ENCODE measurements at places on chromosomes 6 and 20.

DNA sequence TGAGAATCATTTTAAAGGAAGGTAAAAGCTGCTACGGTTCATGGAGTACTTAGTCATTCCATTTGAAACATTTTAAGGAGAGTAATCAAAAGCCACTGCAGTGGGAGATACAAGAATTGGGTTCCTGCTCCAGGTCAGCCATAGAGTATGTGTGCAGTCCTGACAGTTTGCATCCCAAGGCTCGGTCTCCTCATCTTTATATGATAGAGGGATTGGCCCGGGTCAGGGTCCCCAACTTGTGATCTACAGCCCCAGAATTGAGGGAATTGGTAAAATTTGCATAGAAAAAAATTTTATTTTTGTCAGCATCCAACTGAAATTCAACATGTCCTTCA is 147.4 kb upstream of the PRND start:
- DNase-seq, result no peak

GRCh38 chr6:28750926-28751458 is 172.8 kb downstream of the TRIM27 start:
- DNase-seq, result no peak

DNA sequence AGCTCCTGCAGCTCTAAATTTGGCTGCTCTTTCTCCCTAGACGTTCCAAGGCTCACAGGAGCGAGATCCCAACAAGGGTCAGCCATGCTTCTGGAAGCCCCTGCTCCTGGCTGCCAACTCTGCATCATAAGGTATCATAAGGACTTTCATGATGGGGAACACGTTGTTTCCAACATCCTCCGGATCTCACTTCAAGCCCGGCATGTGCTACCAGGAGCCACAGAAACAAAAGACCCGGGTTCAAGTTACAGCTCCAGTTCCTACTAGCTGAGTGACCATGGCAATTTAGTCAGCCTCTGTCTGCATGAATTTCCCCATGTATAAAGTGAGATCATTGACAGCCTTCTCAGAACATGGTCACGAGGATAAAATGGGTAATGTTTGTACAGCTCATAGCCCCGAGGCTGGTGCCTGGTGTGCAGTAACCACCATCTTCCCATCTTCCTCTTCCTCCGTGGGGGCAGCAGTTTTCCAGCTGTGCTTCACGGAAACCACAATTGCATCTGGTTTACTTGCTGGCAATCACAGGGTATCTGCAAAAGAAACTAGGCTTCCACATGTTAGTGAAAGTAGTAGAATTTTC is 209.0 kb upstream of the ECI2 start:
- no peak for DNase-seq

DNA sequence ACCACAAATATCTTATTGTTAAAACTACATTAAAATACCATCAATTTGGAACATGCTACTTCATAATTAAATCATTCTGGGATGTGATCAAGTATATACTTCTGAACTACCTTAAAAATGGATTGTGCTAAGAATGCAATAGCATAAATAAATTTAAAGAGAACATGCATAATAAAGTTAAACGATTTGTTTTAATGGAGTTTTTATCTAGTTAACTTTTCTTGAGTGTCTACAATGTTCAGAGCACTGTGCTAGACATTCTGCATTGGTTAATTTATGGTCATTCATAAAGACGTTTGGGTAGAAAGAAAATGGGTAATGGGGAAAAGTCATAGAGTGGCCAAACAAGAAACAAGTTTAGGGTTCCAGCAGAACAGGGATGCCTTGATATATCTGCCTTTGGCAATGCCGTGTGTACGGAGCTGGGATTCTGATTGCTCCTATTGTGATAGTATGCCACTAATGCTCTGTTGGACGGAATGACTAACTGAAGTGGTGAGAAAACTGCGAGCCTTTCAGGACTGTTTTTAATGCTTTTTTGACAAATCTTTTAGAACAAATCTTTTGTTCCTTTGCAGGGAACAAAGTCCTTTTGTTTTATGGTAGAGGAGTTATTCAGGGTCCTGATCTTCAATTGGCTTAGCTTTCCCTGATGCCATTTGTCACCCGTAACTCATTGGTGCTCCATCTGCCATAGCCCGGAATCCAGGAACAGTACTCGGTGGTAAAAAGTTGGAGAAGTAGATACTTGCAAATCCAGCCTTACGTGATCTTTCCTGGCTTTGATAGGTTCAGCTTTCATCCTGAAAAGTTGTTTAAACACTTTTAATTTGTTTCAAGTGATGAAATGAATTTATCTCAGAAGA is 162.6 kb downstream of the BCKDHB start:
- no peak for DNase-seq

- no peak for DNase-seq
Measured at GRCh38 chr6:3311826-3312225, 53.1 kb downstream of the PSMG4 start.

GRCh38 chr6:148760568-148761526 is 14.0 kb downstream of the UST start:
- peak; percentile 98 for DNase-seq

DNA sequence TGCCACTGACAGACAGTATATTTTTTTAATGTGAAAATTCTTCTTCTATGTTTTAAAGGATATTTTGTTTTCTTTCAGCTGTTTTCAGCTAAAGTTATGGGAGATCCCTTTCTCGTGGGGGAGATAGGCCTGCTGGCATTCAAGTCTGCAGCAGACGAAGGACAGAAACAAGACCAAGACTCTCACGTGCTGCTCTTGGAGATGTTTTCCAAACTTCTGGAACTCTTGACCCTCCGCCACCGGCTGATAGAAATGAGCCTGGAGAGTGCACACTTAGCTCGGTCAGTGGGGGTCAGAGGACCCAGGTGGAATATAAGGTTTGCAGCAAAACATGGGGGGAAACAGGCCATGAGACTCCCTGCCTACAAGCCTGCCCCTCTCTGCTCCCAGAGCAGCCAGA is 120.5 kb downstream of the CD164 start:
- no peak for DNase-seq

- DNase-seq, result no peak
Measured at GRCh38 chr20:59819496-59820203, 113.8 kb downstream of the SYCP2 start.

GRCh38 chr20:48738399-48739304 is 89.1 kb downstream of the PREX1 start:
- DNase-seq, result no peak

DNA sequence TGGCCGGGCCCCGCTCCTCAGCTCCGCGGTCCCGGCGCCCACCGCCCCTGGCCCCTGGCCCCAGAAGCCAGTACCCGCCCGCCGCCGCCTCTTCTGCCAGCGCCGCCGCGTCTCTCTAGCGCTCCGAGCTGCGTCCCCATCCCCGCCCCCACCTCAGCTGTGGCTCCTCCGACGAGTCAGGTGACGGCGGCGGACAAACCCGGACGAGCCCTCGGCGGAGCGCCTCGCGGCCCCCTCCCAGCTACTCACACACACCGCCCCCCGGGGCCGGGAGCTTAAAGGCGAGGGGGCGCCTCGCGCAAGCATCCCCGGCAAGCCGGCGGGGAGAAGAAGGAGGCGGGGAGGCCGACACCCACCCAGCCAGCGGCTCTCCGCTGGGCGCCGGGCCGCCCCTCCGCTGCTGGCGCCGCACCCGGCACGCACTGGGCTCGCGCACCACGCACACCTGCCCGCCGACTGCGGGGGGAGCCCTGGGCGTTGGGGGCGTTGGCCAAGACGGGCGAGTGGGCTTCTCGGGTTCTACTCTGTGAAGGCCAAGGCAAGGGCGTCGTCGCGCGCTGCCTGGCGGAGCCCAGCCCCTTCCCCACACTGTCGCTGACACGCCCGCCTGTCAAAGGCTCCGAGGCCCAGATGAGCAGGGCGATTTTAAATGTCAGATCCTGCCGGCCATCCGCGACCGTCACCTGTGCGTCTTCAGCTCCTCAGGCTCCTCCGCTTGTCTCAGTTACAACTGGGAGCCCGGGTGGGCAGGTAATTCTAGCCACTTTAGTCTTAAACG is at the start of gene SNAP91:
TSS of gene SNAP91 (minus strand) at position 132 of the 778 bp plus-strand sequence. CDS start 1,174 bp downstream, outside the sequence.
- no peak for DNase-seq

GRCh38 chr6:132877003-132877402 is 62.6 kb downstream of the RPS12 start:
- DNase-seq, result no peak

DNA sequence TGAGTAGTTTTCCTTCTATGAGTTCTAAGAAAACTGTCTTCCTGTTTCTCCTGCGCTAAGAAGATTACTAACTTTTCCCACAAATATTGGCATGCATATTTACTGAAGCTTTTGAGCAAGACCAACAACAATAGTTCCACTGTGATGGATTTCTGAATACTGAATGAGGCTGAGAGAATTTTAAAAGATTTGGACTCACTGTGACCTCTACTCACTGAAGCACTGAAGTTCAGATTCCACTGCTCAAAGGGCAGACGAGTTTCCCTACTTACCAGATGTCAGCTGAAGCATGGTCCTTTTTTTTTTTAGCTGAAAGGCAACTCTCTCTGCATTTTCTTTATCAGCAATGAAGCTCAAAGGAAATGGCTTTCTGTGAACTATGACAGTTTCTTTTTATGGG is 718.5 kb downstream of the RFPL4B start:
- no peak for DNase-seq

GRCh38 chr6:24458941-24459340 is 30.4 kb downstream of the GPLD1 start:
- DNase-seq, result no peak

DNA sequence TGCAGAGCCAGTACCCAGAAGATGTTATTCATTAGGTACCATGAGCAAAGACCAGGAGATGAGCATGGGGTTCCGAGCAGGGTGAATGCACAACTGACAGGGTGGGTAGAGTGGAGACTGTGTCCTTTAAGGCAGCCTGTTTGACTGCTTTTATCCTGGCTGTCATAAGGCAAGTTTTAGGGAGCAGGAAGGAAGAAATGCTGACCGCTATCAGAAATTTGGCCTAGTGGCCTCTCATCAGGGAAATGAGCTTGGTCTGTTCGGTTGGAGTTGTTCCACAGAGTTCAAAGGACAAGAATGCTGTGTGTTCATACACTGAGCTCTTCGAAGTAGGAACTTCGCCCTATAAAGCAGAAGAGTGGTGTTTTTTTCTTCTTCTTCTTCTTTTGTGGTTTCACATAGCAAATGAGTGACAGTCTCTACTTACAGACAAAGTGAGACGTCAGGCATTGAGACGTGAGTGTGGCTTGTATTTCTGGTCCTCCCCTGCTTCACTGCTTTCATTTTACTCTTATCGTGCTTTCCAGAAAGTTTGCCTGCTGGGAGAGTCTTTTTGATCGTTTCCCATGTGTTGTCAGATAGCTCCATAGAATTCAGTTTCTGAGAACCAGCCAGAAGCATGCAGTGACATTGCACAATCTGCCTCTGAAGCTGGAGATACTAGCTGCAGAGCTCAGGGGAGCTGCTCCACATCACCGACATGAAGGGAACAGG is at the start of gene CASS4:
TSS of gene CASS4 (plus strand) at position 502 of the 714 bp plus-strand sequence. CDS start at position 701, 199 bp downstream.
- DNase-seq, result no peak

DNA sequence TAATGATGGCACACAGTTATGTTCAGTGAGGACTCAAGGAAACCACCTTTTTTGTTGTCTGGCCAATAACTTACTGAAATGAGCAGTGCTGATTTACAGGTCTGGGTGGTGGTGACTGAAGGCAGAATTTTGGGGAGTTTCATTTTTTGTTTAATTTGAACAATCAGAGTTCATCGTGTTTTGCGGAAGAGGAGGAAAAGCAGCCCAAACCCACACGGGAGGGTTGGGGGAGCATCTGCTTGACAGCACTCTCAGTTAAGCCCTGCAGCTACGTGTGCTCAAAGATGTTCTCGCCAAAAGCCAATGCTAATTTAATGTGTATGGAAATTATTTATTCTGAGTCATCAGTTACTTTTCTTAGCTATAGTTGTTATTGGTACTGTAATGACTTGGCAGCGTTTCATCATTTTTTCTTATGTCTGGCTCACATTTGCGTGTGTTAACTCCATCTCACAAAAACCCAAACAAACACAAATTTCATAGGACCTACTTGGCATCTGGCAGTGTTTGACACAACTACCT is 89.2 kb downstream of the UST start:
- peak; percentile 67 for DNase-seq

GRCh38 chr6:153412519-153412918 is 281.4 kb upstream of the RGS17 start:
- no peak for DNase-seq

DNA sequence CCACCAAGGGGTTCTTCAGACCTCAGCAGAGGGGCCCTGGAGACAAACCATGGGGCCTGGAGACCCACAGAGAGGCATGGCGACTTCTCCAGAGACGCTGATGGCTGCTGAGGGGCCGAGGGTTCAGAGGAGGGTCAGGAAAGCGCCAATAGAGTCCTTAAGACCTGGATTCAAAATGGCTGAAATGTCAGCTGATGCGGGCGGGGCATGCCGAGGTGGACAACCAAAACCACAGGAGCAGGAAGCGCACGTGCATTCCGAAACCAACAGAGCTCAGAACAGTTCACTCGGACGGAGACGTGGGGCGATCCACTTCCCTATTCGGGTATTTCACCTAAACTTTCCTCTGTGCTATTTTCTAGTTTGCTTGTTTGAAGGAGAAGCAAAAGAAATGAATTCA is 99.9 kb upstream of the RIN2 start:
- no peak for DNase-seq

DNA sequence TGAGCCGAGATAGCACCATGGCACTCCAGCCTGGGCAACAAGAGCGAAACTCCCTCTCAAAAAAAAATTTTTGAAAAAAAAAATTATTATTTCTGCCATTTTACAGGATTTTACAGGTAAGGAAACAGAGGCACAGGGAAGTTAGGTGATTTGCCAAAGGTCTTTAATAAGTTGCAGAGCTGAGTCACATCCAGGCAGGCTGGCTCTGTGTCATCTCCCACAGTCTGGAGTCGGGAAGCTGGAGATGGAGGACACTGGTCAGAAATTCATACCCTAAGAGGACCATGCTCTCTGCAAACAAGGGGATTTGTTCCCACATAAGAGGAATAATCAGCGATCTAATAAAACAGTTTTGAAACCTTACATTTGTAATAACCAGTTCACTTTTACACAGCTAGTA is 24.1 kb downstream of the HECA start:
- no peak for DNase-seq

DNA sequence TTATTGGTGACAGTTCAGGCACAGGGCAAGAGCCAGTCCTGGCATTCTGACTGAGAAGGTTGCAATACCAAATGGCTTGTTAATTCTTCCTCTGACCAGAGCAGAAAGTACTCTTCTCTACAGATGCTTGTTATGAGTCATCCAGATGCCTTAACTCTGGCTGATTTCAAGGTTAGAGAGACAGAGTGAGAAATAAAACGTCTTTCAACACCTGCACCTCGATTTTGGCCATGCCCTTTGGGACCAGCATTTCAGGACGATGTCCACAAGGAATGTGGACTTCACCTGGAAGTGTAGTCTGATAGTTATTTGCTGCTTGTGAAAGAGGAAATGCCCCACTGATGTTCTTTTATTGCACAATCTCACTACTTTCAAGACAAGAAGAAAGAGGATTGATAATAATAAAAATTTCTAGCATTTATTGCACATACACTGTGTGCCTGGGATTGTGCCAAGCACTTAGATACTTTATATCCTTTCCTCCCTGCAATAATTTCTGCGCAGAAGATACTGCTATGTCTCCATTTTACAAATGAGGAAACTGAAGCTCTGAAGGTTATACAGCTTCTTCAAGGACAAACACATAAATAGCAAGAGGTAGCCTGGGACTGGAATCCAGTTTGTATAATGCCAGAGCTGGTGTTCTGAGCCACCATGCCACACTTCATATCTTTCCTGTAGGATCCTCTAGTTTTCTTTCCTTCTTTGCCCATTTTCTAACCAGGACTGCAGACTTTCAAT is 33.5 kb upstream of the MCM3 start:
- DNase-seq, result peak; percentile 22

- DNase-seq, result no peak
Measured at GRCh38 chr6:37824170-37824569, 4.6 kb downstream of the ZFAND3 start.

Data from skeletal muscle cell (primary cell).